Stimulated activated effector memory CD8-positive, alpha-beta T cell treated with anti-CD3 and anti-CD28 coated beads, Interleukin-12 subunit alpha, Interleukin-12 subunit beta, amount 100 ng/mL, for 72 hours (primary cell): ENCODE measurements at places on chromosomes 7 and 10.

- DNase-seq, result no peak
Measured at GRCh38 chr10:121043124-121043849, 192.1 kb downstream of the WDR11 start.

- DNase-seq, result no peak
Measured at GRCh38 chr7:76272851-76273497, 29.5 kb upstream of the HSPB1 start.

- DNase-seq, result no peak
Measured at GRCh38 chr10:83542774-83543411, 596.4 kb upstream of the GHITM start.

DNA sequence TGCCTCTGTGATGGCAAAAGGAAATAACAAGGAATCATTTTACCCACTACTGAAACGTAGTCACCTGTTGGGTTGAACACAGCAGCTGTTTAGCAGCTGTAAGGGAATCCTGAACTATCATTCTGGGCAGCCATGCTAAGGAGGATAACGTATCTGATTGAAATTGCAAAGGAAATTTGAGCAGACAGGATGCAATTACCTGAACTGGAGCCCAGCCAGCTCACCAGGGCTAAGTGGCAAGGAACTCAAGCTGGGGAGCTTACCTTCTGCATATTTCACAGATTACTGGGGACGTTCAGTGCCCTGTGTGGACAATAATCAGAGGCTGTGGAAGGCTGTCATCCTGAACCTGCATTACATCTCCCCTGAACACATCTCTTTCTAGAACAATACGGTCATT is 650.5 kb downstream of the SORCS3 start:
- no peak for DNase-seq

DNA sequence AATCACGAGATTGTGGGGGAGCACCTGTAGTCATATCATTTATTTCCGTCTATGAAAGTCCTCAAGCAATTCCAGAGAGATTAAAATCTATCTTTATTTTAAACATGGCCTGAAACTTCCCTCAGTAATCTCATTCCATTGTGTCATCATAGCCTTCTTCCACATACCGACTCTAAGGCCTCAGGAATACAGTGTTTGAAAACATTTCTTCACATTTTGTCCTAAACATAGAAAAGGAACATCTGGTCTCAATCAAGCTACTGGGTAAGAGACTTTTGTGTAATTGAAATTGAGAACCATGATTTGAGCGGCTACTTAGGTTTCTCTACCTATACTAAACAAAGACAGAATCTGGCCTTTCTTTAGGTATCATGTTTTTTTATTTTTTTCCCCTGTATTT is 78.0 kb upstream of the ELMO1 start:
- no peak for DNase-seq

DNA sequence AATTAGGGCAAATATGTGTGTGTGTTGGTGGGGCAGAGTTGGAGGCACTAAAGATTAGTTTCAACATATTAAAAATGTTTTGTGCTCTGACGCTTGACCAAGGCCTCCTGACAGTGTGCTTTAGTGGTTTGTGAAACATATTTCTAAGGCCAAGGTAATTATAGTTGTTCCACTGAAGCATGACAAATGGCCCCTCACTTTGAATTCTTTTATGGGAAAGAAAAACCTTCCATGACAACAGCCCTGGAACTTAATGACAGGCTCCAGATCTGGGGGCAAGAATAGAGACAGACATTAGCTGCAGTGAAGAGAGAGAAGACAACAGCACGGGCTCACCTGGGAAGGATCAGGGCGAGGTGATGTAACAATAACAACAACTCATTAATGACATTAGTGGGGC is 155.8 kb downstream of the CHN2 start:
- DNase-seq, result no peak

DNA sequence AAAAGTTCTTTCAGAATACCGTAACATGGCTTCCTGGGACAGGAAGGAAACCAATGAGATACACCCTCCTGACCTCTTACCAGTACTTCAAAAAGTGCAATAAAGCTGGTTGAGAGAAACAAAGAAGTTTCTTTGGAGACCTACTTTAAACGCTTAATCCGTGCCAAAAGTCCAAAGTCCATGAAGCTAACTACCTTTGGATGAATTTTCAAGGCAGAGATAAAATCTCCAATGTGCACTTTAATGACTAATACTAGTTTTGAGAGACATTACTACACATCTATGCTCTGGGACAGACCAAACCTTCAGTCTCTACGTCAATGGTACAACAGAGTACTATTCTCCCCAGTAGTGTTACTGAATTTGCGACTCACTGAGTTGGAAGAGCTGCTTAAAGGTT is 46.1 kb downstream of the UBE2H start:
- DNase-seq, result no peak

DNA sequence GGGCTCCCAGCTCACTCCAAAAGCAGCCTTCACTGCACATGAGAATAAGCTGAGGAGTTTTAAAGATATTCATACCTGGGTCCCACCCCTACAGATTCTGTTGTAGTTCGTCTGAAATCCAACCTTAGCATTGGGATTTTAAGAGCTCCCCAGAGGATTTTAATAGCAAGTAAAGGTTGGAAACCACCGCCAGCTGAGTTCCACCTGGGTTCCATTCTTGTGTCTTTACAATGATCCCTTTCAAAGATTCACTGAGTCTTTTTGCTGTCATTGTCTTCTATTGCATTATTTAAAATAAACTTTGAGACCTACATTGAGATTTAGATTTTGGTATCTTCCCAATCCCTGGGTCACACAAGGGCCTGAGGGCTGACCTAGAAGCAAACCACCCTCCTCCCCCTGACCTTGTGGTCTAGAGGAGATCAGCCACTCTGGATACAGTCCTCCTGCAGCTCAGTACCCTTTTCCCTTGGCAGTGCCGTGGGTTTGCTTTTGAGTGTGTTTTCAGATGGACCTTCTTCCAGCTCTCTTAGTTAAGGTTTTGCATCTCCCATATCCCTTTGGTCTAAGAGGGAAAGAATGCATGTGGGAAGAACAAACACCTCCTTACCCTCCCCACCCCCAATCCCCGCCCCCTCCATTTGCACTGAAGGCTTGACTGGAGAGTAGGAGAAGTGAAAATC is 22.6 kb upstream of the SIRT1 start:
- DNase-seq, result no peak

DNA sequence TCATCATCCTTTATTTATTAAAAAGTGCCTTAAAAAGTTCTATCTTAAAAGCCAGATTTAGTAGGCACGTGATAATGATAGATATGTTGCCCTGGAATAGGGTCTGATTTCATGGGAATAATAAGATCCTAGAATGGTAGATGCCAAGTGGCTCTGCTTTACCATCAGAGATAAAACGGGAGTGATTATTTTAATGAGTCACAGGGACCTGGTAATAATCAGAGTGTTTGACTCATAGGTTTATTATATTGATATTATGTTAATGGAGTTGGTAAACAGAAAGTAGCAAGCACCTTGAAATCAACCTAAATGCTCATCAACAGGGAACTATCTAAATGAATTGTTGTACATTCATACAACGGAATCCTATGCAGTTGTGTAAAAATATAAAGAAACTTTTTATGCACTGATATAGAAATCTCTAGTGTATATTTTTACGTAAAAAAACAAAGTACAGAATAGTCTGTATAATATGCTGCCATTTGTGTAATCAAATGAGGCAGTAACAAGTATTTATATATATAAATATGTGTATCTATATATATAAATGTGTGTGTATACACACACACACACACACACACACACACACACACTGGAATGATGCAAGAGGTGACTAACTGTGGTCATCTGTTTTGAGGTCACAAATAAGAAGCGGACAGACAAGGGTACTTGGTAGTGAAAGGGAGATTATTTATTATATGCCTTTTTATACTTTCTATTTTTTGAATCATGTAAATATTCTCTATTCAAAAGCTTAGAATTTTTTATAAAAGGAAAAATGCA is 78.6 kb upstream of the DYNC1I1 start:
- DNase-seq, result no peak

DNA sequence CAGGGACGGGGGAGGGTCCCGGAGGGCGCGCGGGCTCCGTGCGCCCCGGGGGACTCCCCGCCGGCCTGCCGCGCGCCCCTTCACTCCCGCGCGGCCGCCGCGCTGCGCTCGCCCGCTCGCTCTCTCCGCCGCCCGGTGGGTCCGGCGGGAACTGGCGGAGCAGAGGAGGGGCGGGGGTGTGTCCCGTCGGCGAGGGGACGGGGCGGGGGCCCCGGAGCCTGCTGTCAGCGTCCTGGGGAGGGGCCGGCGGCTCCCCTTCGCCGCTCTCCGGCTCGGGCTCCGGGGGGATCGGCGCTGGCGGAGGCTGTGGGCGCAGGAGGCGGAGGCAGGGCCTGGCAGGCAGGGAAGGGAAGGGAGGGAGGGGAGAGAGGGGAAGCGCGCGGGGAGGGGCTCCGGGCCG is at the start of gene SH3PXD2A:
SH3PXD2A (minus strand) TSS at position 153 of the 400 bp plus-strand sequence. CDS start 310 bp downstream, outside the sequence.
- DNase-seq, result no peak

GRCh38 chr7:157520249-157520648 is 183.4 kb downstream of the DNAJB6 start:
- DNase-seq, result no peak

DNA sequence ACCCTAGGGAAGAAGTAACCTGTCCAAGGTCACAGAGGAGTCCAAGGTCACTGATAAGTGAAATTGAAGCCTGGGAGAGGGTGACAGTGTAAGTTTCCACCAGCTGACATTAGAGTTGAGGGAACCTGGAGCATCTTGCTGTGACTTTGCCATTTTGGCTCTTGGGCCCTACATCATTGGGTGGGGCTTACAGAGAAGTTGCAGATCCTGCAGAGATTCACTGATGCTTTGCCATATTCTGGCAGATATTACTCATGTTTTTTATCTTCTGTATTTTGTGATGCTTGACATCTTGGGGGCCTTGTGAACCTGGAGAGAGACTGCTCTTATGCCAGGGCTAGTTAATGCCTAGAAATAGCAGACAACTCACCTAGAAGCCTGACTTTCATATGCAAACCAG is 36.5 kb downstream of the SMKR1 start:
- DNase-seq, result no peak

- no peak for DNase-seq
Measured at GRCh38 chr10:75866731-75867130, 435.3 kb downstream of the LRMDA start.

DNA sequence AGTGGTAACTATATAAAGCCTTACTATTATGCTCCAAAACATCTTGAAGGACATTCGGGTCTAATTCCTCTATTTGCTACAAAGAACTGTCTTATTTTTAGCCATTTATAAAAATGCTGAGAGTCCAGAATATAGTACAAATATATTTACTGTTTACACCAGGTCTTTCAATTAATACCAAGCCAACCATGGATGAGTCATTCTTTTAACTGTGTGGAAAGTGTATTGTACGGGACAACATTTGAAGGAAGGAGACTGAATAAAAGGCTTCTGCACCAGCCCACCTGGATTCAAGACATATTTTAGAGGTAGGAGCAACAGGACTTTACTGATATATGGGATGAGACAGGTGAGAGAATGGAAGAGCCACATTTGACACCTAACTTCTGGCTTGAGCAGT is 35.4 kb downstream of the MASTL start:
- DNase-seq, result no peak

DNA sequence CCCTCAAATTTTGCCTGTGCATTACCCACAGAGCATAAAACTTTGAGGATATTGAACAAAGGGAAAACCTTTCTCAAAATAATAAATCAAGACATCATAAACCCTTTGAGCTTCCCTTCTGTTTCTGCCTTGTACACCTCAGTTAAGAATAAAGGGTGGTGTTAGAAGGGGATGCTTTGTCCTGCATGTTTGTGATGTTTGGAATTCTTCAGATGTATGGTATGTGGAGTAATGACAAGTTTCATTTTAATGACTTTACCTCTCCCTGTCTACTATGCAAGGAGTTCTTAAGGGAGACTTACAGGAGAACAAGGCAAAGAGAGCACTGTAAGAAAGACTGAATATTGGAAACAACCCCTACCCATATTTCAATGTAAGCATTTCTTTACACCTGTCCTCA is 99.2 kb downstream of the HECW1 start:
- DNase-seq, result no peak

GRCh38 chr7:17275749-17276671 is 22.4 kb upstream of the AHR start:
- DNase-seq, result no peak

GRCh38 chr10:54800741-54801421 is at the start of gene PCDH15:
PCDH15 (minus strand) TSS chr10:54801231; CDS start chr10:54664262, 136,969 bp downstream.
- no peak for DNase-seq
